Activated CD4-positive, alpha-beta T cell treated with anti-CD3 and anti-CD28 coated beads, Interleukin-2, amount 50 U/mL, for 24 hours (primary cell): ENCODE measurements at places on chromosomes 13 and 19.

DNA sequence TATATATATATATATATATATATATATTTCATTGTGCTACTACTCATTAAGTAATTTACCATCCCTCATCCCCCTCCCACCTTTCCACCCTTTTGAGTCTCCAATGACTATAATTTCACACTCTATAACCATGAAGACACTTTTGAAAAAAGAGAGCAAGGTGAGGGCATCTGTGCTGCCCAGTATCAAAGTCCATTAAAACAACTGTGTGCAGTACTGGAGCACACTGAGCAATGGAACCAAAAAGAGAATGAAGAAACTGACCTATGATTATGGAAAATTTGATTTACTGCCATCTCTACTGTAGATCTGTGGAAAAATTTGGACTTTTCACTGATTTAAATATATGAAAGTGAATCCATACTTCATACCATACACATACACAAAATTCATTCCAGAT lies 217.9 kb downstream of the COL4A1 start:
- DNase-seq, result no peak

- DNase-seq, result no peak
Observed at GRCh38 chr13:75651013-75651412, 14.9 kb downstream of the LMO7 start.

DNA sequence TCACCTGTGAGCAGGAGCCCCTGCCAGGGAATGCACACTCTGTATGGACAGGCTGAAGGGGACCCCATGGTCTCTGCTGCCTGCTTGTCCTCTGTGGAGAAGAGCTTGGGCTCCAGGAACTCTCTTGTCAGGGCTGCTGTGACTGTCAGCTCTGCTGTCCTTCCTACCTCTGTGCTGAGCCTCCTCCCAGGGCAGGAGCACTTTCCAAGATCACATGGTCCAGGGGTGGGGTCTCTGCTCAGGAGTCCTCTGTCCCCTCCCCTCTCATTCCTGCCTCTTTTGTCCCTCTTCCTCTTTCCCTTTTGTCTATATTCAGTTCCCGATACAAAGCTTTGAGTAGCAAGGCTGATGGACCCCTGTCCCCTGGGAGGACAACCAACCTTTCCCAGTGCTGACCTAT lies at the start of gene CEACAM7:
TSS of gene CEACAM7 (minus strand) at position 173 of the 400 bp plus-strand sequence. CDS start at position 68, 105 bp downstream.
- DNase-seq, result no peak

DNA sequence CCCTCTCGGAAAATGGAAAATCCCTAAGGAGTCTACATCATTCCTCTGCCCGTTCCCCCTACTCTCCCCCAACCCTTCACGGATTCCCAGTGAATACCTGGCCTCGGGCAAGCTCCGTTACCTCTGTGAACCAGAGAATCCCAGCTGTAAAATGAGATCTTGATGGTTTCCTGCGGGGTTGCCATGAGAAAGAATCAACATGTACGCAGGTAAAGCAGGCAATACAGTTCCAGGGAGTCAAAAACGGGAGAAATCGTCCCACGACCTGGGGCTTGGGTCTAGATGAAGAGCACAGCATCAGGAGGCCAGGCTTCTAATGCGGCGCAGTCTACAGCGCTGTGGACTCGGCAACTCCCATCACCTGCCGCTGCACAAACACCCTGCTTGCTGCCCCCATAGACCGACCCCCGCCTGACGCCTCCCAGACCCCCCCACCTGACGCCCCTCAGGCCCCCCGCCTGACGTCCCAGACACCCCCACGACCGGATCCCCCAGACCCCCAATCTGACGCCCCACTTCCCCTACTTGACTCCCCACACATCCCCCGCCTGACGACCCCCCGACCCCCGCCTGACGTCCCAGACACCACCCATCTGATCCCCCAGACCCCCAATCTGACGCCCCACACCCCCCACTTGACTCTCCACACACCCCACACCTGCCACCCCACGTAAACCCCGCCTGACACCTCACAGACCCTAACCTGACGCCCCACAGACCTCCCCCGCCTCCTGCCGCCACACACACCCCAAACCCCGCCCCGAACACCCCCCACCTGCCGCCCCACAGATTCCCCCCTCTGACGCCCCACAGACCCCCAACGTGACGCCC lies 680 bp downstream of the LIG4 start:
- DNase-seq, result no peak

DNA sequence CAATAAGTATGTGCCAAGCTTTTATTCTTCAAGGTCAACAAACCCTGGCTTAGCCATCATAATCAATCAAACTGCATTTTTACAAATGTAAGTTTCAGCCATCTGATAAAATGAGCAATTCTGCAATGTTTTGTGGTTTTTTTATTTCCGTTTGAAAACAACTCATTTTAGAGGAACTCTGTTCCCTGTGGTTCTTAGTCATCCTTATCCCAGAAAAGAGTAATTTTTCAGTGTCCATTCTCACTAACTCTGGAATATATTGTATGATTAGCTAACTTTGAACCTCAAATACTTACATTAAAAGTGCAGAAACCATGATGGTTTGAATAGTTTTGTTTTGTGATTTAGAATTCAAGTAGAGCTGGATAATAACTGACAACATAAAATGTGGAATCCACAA lies 87.6 kb downstream of the IRS2 start:
- no peak for DNase-seq

DNA sequence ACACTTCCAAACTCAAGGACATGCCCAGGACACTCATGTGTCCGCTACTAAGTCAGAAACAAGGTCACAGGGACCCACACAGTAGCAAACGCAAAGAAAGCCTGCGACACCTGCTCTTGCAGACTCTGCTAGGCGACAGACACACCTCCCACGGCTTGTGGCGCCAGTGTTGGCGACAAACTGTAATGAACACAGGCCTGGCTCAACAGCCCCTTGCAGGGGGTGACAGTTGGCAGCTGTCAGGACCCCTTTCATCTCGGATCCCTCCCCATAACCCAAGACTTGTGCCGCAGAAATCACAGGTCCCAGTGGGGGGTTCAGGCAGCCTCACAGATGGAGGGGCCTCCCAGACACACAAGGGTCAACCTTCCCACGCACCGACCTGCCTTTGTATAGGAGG lies 364 bp downstream of the CKM start:
- DNase-seq, result no peak

GRCh38 chr19:4911314-4911713 lies 2.0 kb downstream of the UHRF1 start:
- no peak for DNase-seq

- DNase-seq, result no peak
Observed at GRCh38 chr19:29640231-29640630, 25.0 kb upstream of the PLEKHF1 start.

- no peak for DNase-seq
Observed at GRCh38 chr13:103960001-103960400, 893.8 kb upstream of the SLC10A2 start.
